Activated T-helper 1 cell treated with anti-CD3 and anti-CD28 coated beads, Interleukin-2, amount 50 U/mL, for 16 hours (primary cell): ENCODE measurements at places on chromosomes 12 and 14.

DNA sequence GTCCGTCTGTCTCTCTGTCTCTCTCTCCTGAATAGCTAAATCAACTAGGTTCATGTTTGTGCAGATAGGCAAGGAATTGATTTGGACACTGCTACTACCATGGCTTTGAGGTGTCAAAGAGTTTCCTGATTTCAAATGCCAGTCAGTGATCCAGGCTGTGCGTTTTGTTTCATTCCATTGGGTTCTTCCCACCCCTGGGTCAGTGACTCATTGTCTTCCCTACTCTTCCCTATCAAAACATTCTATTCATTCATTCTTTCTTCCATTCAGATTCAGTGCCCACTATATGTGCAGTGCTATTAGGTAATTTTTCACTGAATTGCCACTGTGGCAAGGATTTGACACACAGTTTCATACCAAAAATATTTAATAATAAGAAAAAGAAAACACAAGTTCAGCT, 50.4 kb downstream of the RPH3A start:
- DNase-seq, result no peak

- DNase-seq, result no peak
Measured at GRCh38 chr12:76890151-76891143, 11.6 kb upstream of the CSRP2 start.

GRCh38 chr14:90453401-90453951, 56.6 kb downstream of the CALM1 start:
- no peak for DNase-seq

- DNase-seq, result no peak
Measured at GRCh38 chr14:54299410-54300363, 97.1 kb upstream of the CDKN3 start.

DNA sequence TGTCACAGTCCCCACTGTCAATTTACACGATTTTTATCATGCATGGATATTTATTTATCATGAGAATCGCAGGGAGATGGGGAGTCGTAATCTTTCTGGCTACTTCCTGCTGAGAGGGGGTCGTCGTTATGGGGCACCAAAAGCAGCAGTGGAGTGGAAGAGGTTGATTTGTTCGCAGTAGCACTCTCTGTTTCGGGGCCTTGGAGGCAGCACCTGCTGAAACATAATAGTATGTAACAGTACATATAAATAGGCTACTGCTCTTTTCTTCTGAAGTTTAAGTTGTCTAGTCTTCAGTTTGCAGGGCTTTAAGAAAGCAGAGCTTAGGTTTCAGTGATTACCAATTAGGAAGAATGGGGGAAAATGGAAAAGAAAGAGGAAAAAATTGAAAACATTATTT, 3.8 kb downstream of the SOAT2 start:
- DNase-seq, result no peak

- no peak for DNase-seq
Measured at GRCh38 chr14:33393895-33394368, 455.3 kb downstream of the NPAS3 start.

DNA sequence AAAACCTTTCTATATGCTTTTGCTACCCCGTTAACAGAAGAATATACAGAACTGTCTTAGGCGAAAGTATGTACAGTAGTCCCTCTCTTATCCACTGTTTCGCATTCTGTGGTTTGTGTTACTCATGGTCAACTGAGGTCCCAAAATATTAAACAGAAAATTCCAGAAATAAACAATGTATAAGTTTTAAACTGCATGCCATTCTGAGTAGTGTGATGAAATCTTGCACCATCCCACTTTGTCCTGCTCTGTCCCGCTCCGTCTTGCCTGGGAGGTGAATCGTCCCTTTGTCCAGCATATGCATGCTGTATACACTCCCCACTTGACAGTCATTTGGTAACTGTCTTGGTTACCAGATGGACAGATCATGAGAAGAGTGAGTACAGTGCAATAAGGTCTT, 70.1 kb upstream of the STRN3 start:
- DNase-seq, result no peak

DNA sequence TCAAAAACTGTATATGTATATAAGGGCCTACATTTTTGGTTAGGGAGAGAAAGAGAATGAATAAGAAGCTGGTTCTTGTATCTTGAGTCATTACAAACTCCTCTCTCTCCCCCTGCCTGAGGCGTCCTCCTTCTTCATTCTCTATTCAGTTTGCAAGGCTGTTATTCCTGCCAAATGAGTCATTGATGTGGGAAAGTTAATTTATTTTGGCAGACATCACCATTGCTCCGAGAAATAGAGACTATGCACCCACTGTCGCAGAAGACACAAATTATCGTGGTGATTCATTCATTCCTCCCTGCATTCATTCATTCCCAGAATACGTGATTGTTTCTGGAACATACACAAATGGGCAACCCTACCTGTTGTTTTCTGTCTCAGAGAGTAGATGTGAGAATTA, 112.5 kb upstream of the MED13L start:
- DNase-seq, result no peak

GRCh38 chr14:60639674-60640073, 9.6 kb downstream of the SIX1 start:
- DNase-seq, result no peak

DNA sequence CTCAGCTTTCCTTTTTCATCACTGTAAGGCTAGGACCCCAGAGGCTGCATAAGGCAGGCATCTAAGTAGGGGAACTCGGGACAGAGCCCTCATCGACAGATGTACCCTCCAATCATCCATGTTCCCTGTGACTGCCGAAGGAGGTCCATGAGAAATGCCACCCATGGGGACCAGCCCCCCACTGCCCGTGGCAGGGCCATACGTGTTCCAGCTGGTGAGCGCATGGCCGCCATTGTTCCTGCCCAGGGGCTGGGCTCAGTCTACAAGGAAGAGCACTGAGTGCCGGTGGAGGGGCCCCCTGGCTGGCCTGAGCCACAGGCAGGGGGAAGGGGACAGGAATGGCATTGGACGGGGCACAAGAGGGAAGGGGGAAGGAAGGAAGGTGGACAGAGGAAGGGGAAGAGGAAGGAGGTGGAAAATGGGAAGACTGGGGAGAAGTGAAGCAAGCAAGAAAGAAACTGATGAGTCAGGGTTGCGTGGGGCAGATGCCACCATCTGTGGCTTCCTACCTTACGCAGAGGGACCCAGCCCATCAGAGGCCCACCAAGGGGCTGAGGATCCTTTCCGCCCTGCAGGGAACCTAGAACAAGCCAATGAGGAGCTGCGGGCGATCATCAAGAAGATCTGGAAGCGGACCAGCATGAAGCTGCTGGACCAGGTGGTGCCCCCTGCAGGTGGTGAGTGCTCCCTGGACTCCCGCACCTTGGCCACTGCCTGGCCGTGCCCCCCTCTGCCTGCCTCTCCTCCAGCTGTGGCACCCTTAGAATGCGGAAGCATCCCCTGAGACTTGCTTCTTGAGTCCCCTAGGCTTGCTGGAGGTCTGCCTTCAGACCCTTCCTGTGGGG, 120.6 kb upstream of the FKBP4 start:
- DNase-seq, result no peak

DNA sequence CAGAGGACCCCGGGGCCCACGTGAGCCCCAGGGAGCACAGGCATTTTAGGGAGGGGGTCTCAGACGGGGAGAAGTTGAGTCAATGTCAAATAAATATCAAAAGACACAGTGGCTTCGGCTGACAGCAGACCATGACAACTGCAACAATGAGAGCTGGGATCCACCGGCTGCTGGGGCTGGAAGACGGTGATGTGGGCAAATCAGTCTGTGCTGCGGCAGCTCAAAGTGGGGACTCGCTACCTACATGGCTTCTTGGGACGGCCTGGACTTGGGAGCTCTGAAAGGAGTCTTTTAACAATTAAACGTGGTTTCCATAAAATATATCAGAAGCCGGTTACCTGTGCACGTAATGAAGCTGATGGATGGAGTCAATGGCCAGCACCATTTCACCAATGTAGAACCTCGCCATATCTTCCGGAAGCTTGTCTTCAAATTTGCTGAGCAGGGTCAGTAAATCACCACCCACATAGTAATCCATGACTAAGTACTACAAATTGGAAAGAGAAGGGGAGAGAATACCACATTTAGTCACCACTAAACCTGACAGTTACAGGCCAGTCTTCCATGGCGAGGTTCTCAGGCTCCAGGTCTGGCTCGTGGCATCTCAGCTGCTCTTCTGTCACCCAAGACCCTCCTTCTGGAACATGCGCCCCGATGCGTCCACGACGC, 58.0 kb downstream of the CDC42BPB start:
- DNase-seq, result no peak

DNA sequence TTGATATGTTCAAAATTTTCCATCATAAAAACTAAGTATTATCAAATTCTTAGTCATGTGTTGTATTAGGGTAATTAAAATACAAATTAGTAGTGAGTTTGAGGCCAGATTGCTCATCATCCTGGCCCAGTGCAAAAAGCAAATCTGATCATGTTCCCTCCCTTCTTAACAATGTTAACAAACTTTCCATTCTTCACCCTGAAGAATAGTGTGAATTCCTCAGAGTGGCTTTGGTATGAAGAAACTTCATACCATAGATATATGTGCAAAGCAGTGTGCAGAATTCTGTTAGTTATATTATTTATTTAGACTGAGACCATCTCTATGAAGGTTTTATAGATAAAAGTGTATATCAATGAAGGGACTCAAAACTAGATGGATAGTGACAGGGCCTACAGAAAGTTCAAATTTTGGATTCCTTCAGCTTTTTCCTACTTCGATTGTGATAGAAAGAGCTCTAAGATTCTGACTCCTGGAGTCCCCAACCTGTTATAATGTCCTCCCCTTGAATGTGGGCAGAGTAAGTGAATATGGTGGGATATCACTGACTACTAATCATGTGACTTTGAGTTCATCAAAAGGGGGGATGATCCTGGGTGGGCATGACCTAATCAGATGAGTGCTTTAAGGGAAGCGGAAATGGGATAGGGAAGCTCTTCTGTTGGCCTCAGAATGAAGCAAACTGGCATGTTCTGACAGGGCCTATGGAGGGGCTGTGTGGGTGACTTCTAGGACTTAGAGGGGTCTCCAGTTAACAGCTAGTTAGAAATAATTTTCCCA, 271.4 kb downstream of the BTG1 start:
- no peak for DNase-seq

GRCh38 chr14:67722293-67722692, 20.6 kb downstream of the RDH12 start:
- no peak for DNase-seq

GRCh38 chr14:50388256-50388931, 8.3 kb downstream of the CDKL1 start:
- DNase-seq, result no peak

GRCh38 chr14:22549981-22550673, 38.9 kb downstream of the DAD1 start:
- DNase-seq, result no peak

- DNase-seq, result no peak
Measured at GRCh38 chr14:25033358-25033757, 16.6 kb downstream of the STXBP6 start.

GRCh38 chr12:104569346-104570173, 112.8 kb downstream of the CHST11 start:
- no peak for DNase-seq

GRCh38 chr14:55889124-55889523, 229.1 kb upstream of the PELI2 start:
- no peak for DNase-seq

GRCh38 chr12:39571351-39571750, 48.3 kb downstream of the ABCD2 start:
- no peak for DNase-seq

GRCh38 chr14:68389943-68390342, 402.9 kb downstream of the ZFP36L1 start:
- no peak for DNase-seq

GRCh38 chr12:52353766-52354165, 13.5 kb downstream of the KRT85 start:
- DNase-seq, result no peak

GRCh38 chr14:63214417-63215196, 10.4 kb downstream of the RHOJ start:
- no peak for DNase-seq

DNA sequence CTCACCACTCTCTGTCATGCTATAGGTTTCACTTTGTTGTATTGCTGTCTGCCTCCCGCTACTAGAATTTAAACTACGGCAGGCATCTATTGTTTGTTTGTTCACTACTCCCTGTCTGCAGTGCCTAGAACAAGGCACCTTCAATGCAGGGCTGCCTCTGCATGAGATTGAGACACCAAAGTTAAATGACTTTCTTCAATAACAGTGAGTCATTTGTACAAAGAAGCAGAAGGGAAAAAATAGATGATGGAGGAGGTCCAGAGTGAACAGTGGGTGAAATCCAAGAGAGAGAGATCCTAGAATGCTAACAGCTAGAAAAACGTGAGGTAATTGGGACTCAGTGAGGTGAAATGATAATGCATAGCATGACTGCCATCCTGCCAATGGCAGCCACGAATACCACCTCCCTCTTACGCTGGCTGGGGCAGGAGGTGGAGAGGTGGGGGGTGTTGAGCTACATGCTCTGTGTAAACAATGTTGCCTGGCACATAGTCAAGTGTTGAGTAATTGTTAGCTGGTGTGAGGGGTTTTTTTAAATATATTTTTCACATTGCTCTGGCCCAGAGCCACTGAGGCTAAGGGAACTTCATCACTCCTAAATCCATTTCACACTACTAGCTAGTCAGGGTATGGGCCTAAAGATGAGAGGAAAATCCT, 367.6 kb downstream of the RPS29 start:
- no peak for DNase-seq

DNA sequence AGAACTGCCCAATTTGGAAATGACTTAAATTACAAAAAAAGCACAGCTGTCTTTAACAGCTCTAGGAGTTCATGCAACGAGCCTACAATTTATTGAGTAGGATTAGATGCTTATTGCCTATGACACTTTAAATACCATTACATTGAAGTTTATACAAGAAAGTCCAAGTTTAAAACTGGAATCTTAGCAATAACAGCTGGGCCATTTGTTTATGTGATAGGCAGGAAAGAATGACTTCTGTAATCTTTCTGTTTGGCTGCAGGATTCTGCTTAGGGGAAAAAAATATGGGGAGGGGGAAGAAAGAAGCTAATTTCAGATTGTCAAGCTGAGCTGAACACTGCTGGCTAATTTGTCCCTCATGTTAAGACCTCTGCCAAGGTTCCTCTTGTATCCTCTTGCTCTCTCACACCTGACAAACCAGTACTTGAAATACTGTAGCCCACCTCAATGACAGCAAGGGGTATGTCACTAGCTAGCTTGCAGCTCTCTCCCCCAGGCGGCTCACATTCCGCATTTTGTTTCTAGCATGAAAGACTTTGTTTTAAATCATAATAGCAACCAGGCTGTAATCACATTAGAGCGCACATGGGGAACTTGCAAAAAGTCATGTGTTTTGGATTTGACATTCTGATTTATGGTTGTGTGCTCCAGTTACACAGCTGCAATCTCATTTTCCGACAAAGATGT, 384.8 kb downstream of the BMP4 start:
- no peak for DNase-seq

DNA sequence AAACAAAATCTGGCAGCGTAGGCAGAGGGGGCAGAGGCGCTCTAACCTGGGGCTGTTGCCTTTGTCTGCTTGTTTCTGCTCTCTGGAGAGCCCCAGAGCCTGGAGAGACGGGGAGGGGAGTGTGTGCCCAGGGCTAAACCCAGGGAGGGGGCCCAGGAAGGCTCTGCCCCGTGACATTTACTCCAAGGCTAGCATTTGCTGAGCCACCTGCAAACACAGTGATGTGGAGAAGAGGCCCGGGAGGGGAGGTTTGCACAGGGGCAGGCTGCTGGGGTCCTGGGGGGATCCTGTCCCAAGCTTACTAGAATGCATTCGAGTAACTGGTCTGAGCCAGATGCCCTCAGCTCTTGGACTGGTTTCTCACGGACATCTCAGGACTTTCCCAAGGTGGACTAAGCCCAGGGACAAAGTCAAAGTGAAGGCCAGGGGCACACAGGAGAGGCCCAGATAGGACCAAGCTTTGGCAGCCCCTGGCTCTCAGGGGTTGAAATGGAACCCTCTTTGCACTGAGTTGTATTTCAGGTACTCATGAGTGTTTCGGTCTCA, 12.0 kb downstream of the MEG3 start:
- no peak for DNase-seq

- no peak for DNase-seq
Measured at GRCh38 chr14:102560458-102561261, 31.8 kb upstream of the RCOR1 start.
